Activated T-helper 9 cell treated with anti-CD3 and anti-CD28 coated beads, Interleukin-2, amount 50 U/mL, for 16 hours (primary cell): ENCODE measurements at places on chromosomes 11 and 22.

DNA sequence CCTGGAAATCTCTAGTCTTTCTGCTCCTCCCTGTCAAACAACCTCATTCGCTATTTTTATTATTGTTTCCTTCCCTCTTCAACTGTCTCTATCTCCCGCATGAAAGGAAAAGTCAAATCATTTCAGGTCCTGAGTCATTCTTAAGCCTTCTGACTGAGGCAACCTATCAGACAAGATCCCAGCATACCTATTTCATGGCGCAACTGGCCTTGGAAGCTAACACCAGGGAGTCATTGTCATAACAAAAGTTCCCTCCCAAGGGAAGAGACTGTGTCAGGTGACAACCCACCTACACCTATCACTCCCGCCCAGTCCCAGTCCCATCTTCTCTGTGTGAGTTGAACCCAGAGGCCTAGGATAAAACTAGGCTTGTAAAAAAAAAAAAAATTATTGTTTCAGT is 10.2 kb upstream of the ARHGAP42 start:
- no peak for DNase-seq

DNA sequence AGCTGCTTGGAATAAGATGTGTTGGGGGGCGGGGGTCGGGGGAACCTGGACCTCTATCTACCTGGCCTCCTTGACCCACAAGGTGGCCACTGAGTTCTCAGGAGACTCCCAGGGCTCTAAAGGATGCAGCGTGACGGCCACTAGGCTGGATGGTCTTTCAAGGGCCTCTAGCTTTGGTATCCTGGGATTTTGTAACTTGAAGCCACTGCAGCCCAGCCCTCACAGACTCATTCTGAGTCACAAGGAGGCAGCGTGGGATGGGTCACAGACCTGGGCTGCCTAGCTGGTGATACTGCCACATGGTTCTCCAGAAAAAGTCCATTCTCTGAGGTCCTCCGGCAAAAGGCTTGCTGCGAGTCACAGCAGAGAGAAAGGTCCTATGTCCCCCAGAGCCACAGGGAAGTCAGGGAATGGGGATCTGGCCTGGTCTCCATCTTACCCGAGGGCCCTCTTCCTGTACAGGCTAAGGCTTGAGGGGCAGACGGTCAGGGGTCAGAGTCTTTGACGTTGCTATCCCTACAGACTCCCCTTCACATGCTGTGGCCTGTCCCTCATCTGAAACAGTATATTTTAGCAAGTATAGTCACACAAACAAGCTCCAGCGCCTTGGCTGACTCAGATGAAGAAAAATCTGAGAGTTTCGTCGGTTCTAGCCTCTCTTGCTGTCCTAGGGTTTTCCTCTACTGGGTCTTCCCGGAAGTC is 52.4 kb downstream of the KCNC1 start:
- no peak for DNase-seq

GRCh38 chr11:128902515-128903066 is 11.4 kb downstream of the KCNJ5 start:
- DNase-seq = no peak

DNA sequence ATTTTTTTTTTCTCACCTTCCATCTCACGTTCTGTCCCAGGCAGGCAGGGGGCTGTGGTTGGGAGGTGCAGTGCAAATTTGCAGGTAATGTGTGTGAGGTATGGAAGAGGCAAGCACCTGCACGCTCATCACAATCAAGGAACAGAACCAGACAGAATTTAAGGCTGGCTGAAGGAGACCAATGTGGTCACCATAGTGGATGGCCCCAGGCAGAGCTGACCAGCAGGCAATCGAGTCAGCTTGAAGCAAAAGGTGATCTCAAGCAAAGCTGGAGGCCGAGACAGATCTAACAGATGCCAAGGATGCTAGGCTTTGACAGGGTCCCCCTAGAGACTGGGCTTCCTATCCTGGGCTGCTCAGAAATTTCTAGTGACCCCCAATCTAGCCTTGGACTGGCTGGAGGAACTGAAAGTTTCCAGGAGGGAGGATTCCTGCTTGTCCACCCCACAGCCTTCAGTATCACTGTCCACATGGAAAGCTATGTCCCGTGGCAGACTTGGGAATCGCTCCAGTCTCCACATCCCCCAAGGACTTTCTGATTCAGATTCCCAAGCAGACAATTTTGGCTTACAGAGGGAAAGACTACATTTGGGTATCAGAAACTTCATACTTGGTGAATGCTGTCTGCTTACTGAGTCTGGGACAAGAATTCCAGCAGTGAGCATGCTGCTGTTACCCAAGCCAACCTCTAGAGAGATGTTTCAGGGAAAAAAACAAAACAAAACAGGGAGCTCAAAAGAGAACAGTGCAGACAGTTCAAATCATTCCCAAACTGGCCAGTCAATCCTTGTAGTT is 9.0 kb upstream of the MICAL3 start:
- DNase-seq = no peak

DNA sequence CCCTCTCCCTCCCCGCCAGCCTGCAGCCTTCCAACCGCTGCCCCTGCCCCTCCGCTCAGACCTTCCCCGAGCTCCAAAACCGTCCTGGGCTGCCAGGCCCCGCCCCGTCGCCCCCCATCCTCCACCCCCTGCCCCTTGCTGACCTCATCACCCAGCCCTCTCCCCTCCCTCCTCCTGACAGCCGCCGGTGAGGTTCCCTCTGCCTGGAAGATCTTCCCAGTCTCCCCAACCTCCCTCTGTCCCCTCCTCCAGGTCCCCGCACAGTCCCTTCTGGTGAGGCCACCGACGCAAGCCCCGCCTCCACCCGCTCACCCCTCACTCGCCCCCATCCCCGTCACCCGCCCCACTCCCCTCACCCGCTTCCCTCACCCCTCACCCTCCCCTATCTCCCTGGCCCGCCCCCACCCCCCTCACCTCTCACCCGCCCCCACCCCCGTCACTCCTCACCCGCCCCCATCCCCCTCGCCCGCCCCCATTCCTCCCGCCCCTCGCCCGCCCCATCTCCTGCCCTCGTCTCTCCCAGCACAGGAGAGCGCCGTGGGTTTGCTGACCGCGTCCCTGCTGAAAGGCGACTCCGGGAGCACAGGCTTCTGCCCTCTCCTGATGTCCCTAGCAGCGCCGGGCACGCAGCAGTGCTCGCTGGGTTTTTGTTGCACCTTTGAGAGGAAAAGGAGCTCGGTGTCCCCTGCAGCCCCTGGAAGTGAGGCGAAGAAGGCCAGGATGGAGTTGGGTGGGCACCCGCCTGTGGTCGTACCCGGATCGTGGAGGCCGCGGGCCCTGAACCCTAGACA is 16.4 kb upstream of the UPK3A start:
- peak; percentile 8 for DNase-seq

DNA sequence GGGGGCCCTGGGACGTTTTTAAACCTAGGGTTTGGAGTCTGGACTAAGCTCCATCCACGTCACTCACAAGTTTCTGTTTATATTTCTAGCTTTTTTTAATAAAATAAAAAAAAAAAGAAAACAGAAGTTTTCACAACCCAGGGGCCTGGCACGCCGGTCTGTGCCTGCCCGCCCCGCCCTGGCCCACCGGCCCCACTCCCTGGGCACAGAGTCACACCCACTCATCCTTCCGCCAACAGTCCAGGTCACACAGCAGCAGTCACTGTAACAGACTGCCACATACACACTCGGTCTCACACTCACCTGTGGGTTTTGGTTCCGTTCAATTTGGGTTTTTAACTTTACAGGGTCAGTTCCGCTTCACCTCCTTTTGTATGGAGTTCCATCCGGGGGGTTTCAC is 5.3 kb upstream of the ACR start:
- no peak for DNase-seq

DNA sequence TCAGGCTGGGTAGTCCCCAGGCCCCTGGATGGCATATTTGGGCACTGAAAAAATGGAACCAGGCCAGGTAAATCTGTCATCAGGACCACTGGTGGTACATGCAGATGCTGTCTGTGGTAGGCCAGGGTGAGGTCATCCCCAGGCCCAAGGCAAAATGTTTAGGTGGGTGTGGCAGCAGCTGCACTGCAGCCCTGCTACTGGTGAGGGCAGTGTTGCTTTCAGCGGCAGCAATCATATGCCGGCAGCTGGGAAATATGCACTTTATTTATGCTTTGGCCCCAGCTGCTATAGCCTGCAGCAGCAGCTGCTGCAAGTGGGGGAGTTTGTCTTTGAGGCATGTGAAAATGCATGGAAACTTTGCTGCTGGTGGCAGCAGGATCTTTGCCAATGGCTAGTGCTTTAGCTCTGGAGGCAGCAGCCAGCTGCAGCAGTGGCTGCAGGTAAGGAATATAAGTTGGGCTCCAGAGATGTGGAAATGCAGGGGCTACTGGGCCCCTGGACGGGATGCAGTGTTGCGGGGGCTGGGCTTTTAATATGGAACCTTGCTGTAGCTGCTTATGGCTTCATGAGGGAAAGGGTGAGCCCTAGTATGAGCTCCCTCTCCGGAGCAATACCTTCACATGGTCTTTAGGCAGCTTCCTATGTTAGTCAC is 365.7 kb upstream of the CADM1 start:
- no peak for DNase-seq

DNA sequence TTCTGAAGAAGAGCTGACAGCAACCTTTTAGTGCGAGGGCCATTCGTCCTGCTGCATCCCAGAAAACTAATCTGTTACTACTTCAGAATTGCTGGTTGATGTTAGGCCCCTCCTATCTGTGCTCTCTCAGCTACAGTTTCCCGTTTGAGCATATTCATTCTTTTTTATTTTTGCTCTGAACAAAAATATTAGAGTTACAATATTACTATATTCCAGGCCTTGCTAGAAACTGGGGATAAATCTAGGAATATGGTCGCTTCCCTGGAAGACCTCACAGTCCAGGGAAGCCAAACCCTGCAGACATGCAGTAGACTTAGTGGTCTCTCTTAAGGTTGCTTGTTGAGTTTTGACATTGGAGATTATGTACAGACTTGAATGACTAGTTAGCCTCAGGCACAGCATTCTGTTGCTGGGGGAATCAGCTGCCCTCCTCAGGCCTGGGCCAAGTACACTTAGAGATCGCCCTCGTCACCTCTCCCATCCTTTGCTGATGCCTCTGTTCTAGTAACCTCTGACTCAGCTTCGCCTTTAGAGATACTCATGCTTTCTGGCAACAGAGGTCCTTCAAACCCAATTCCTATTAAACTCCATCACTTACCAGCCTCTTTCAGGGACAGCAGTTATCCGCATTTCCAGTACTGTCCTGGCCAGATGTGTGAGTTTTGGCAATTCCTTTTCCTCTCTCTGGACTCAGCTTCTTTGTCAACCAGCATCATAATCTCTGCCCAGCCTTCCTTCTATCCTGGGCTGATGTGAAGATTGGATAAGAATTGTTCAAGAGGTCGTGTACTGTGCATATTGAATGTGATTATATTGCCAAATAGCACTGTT is 698 bp upstream of the ANAPC15 start:
- DNase-seq = no peak

DNA sequence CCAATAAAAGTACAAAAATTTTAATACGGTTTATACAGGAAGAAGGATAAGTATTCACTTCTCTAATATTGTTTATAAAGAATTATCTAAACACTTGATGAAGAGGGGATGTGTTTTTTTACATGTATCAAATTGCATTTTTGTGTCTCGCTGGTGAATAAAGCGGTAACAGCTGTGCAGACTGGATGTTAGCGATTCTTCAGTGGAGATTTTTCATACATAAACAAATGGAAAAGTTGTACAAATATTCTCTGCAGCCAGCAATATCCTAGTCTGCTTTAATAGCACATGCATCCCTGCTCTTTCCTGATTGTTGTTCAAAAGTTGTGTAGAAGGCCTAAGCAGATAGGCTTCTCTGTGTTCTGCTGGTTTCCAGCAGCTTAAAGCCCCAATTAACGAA is 369.3 kb downstream of the SOX6 start:
- DNase-seq = no peak

GRCh38 chr11:120056301-120057027 is 81.4 kb downstream of the TRIM29 start:
- no peak for DNase-seq

GRCh38 chr11:57787006-57787604 is 25.5 kb downstream of the CTNND1 start:
- DNase-seq = no peak

DNA sequence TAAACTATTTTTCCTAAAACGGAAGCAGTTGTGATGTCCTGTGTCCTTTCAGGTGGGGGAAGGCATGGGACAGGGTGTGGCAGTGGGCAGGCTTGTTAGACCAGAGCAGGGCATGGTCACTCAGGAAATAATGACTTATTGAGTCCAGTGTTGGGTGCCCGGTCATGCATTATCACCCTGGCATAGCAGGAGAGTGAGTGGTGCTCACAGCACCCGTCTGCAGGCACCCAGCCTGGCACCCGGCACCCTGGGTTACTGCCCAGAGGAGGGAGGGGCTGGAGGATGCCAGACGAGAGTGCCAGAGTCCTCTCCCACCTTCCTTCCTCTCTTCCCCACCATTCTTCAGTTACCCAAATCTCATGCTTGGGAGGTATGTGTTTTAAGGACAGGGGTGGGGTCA is 59.1 kb downstream of the ST3GAL4 start:
- DNase-seq = no peak

DNA sequence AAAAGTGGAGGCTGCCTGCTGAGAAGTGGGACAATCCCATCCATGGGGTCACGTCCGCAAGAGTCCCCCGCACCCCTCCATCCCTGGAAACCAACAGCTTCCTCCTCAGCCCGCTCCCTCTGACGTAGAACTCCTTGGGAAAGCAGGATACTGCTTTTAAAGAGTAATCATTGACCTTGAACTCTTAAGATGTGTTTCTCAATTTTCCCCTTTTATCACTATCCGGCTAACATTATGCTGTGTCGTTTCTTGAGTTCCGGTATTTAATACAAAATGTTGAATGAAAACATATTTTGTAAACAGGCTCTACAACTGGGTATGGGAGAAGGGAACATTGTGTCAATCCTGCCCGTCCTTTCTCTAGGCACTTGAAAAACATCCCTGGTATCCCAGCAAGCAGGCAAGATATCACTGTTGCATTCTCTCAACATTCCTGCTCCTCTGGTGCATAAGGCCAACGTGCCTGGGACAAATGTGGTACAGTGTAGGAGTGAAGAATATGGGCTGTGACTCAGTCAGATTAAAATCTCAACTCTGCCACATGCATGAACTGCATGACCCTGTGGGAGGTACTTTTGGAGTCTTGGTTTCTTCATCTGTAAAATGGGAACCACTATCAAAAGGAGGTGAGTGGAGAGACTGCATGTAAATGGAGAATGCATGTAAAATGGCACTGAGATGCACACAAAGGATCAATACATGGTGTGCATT is 52.8 kb downstream of the WT1 start:
- DNase-seq = no peak

GRCh38 chr11:76610371-76610770 is 60.2 kb downstream of the LRRC32 start:
- DNase-seq = no peak

- no peak for DNase-seq
These were observed 894.8 kb downstream of the TBC1D22A start for GRCh38 chr22:47657224-47657623.

DNA sequence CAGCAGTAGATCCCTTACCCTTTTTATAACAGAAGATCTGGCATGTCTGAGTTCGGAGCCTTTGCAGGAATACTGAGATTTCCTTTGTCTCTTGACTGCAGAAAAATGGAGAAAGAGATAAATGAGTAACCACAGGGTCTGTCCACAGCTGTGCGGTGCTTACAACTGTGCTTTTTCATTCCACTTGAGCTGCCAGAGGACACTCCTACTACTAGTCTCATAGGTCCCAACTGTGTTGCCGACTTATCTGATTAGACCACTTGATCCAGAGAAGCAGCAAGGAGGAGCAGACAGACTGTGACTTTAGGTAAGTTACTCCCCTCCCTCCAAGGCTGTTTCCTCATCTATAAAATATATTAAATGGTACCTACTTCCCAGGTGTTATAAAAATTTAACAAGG is 17.5 kb downstream of the FAM227A start:
- DNase-seq = no peak
